ENCODE measurements at places on chromosomes 1 and 21. TPM values are rescaled to one million over a fixed set of nuclear protein-coding genes. Genes with fewer than 3 reads are reported as not detected.

Gene INSRR
- not detected for total RNA-seq

GRCh38 chr1:941015-941587 is 17.4 kb downstream of the SAMD11 start:
- peaks cover 27% of the 10 kb centered on the region for H3K27me3 ChIP-seq
- DNase-seq, result no peak
- peak overlapping the region; percentile 65 for H3K4me3 ChIP-seq

DNA sequence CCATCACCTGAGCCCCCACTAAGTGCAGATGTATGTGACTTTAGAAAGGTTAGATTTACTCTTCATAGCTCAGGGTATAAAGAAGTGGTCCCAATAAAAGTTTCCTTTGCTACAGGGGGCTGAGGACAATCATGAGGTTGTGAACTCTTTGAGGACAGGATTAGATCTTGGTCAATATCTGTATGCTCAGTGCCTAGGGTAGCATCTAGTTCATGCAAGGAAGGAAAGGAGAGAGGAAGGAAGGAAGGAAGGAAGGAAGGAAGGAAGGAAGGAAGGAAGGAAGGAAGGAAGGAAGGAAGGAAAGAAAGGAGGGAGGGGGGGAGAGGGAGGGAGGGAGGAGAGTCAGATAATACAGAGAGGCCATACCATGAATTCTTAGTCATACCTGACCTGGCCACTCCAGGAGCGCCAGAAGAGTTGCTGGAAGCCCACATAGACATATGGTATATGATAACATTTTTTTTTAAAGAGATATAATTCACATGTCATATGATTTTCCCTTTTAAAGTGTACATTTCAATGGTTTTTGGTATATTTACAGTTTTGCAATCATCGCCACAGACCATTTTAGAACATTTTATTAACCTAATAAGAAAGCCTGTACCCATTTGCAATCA is 9.7 kb upstream of the CSRP1 start:
- H3K4me1 ChIP-seq, result peaks cover 46% of the 10 kb centered on the region
- no peak for DNase-seq
- 0 out of 2 replicates have a peak overlapping the region, but pooled peaks have one; percentile 58 for H3K27ac ChIP-seq
- H3K36me3 ChIP-seq, result no peaks in the 10 kb centered on the region
- H3K4me3 ChIP-seq, result no peak overlapping the region
- no peaks in the 10 kb centered on the region for H3K27me3 ChIP-seq

DNA sequence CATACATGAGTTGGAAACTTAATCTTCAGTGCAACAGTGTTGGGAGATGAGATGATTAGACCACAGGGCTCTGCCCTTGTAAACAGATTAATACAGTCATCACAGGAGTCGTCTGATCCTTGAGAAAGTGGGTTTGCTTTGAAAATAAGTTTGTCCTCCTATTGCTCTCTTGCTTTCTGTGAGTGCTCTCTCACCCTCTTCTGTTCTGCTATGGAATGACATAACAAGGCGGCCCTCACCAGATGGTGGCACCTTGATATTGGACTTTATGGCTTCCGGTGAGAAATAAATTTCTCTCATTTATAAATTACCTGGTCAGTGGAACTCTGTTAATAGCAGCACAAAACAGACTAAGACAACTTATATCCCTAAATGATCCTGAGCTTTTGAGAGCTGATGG is 353.6 kb downstream of the BRINP3 start:
- no peak overlapping the region for H3K27ac ChIP-seq
- H3K27me3 ChIP-seq, result 0 out of 2 replicates have a peak, but pooled peaks cover 9% of the 10 kb centered on the region
- DNase-seq, result peak; percentile 31
- no peaks in the 10 kb centered on the region for H3K36me3 ChIP-seq

GRCh38 chr21:42187976-42188653 is 30.8 kb upstream of the ABCG1 start:
- DNase-seq, result no peak
- H3K27me3 ChIP-seq, result no peaks in the 10 kb centered on the region
- no peak overlapping the region for H3K27ac ChIP-seq
- 0 out of 2 replicates have a peak, but pooled peaks cover 3% of the 10 kb centered on the region for H3K4me1 ChIP-seq
- no peak overlapping the region for H3K4me3 ChIP-seq

- DNase-seq, result no peak
- no peak overlapping the region for H3K27ac ChIP-seq
- H3K36me3 ChIP-seq, result no peaks in the 10 kb centered on the region
- peaks cover 17% of the 10 kb centered on the region for H3K27me3 ChIP-seq
- H3K4me3 ChIP-seq, result no peak overlapping the region
Observed at GRCh38 chr1:118244194-118244593, 59.2 kb upstream of the SPAG17 start.

Gene TMEM51
- 20.8 TPM for total RNA-seq

GRCh38 chr21:38804030-38804788 is 1.5 kb upstream of the ETS2 start:
- peaks cover 72% of the 10 kb centered on the region for H3K4me1 ChIP-seq
- H3K36me3 ChIP-seq, result peaks cover 23% of the 10 kb centered on the region
- no peaks in the 10 kb centered on the region for H3K27me3 ChIP-seq
- peak overlapping the region; percentile 98 for H3K27ac ChIP-seq
- DNase-seq, result no peak
